AG08396 (cell line): ENCODE measurements at places on chromosomes 16 and 17.

- peak; percentile 68 for DNase-seq
Measured at GRCh38 chr17:33284022-33284421, 9.1 kb downstream of the ASIC2 start.

- no peak for DNase-seq
Measured at GRCh38 chr17:41052566-41052965, 2.5 kb downstream of the KRTAP2-2 start.

GRCh38 chr16:27969574-27969973, 93.9 kb downstream of the GSG1L start:
- no peak for DNase-seq

- no peak for DNase-seq
Measured at GRCh38 chr16:4698321-4699045, 5.1 kb downstream of the NUDT16L1 start.

GRCh38 chr17:64024781-64025731, 4.6 kb upstream of the ICAM2 start:
- DNase-seq, result no peak

DNA sequence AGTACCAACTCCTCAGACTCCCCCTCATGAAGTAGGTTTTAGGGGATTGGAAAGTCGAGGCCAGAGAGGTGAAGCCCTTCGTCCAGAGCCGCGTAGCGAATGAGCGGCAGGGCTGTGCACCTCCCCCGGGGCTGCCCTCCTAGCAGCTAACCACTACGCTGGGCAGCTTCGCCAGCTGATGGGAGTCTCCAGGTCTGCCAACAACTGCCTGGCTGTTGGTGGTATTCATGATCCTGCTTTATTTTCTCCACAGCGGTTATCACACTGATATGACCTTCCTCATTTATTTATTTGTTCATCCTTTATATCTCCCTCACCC, 773 bp upstream of the NETO2 start:
- DNase-seq, result no peak

- no peak for DNase-seq
Measured at GRCh38 chr16:78684655-78685375, 585.4 kb downstream of the WWOX start.
